ENCODE measurements at places on chromosomes 3 and 15.

- no peak for DNase-seq
Observed at GRCh38 chr15:40054605-40054854, 15.5 kb upstream of the SRP14 start.

- DNase-seq, result no peak
Observed at GRCh38 chr3:138408751-138409570, 25.5 kb upstream of the ESYT3 start.

GRCh38 chr15:29815000-29815710 is 7.1 kb downstream of the TJP1 start:
- DNase-seq, result no peak

DNA sequence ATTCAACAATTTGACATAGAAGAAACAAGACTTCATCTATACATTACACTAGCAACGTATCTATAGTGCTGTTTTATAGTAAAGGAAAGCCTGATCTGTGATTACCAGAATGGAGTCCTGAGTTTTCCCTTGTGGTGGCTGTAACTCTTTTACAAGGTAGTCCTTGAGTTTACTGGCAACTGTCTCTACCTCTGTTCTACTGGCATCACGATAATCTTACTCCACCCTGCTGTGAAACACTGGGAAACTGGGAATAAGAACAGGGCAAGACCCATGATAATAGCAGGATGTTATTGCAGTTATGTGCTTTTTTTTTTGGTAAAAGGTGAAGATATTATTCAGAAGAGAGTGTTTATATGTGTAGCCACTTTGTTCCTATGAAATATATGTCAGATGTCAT is 12.4 kb upstream of the HHLA2 start:
- DNase-seq, result no peak

DNA sequence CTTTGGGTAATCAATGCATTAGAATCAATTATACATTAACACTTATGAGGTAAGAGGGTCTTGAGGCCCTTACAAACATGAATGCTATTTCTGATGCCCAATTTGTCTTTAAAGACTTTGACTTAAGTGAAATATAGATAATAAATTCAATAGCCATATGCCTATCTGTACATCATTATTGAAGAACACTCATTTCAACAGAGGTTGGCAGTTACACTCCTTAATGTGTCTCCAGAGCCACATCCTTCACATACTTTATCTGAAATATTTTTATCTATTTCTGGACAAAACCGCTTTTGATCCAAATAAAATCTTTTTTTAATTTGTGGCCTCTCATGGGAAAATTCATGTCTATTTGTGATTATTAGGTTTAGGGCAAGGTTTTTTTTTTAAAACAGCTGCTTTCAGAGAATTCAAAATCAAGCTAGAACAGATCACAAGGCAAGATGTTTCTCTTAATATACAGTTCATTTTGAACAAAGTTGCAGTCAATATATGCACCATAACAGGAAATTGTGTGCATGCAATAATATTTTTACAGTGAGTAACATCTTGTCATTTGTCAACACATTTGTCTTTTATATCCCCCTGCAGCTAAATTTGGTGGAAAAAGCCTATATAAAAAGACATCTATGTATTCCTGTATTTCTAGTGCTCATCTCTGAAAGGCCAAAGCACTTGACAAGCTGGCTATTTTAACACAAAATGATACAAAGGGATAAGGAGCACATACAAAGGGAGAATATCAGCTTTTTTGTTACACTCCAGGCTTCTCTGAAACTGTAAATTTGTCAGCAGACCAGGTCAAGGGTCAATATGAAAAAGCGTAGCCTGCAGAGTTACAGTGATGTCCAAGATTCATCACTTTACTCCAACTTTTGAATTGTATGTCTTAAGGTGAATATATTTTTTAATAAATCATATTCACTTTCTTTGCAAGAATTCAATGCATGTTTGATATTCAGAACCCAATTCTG is 146.2 kb upstream of the DPH6 start:
- DNase-seq, result no peak

GRCh38 chr3:183185696-183186095 is 23.2 kb upstream of the LAMP3 start:
- no peak for DNase-seq

GRCh38 chr15:63396152-63396928 is 14.7 kb upstream of the CA12 start:
- no peak for DNase-seq

DNA sequence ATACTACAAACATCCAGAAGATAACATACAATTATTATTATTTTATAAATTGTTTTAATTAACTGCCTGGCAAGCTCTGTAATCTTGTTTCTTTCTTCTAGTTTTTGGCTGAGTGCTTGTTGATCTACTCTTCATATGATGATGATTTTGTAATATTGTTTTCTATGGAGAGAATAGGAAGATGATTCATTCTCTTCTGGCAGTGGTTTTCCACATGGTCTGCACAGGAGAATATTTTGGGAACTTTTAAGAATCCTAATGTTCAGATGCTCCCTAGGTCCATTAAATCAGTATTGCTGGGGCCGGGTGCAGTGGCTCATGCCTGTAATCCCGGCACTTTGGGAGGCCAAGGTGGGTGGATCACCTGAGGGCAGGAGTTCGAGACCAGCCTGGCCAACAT is 37.6 kb downstream of the CACNA2D3 start:
- DNase-seq, result no peak

Data from T-cell (primary cell).